ENCODE measurements at places on chromosomes 5 and 9. TPM values are rescaled to one million over a fixed set of nuclear protein-coding genes. Genes with fewer than 3 reads are reported as not detected.

Gene PCDHA9
- total RNA-seq, result 0.54 TPM

DNA sequence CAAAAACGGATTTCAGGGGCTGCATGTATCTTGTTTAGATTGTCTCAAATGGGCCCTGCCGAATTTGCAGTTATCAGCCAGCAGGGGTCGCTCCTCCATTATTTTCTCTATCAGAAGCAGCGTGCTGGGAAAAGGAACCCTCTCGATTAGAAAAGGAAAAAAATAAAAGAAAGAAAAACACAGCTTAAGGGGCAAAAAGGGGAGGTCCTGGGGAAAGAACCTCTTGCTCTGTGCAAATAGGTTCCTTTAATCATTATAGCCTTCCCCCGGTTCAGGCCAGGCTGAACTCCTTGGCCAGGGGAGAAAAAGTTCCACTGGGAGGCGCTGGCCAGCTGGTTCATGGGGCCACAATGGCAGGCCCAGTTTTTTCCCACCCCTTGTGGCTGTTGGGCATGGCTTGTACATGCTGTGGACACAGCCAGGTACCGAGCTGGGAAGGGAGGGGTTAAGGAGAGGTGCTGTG is 25.0 kb upstream of the CAPSL start:
- no peaks in the 10 kb centered on the region for H3K4me1 ChIP-seq
- H3K27me3 ChIP-seq, result no peaks in the 10 kb centered on the region
- H3K27ac ChIP-seq, result no peak overlapping the region

DNA sequence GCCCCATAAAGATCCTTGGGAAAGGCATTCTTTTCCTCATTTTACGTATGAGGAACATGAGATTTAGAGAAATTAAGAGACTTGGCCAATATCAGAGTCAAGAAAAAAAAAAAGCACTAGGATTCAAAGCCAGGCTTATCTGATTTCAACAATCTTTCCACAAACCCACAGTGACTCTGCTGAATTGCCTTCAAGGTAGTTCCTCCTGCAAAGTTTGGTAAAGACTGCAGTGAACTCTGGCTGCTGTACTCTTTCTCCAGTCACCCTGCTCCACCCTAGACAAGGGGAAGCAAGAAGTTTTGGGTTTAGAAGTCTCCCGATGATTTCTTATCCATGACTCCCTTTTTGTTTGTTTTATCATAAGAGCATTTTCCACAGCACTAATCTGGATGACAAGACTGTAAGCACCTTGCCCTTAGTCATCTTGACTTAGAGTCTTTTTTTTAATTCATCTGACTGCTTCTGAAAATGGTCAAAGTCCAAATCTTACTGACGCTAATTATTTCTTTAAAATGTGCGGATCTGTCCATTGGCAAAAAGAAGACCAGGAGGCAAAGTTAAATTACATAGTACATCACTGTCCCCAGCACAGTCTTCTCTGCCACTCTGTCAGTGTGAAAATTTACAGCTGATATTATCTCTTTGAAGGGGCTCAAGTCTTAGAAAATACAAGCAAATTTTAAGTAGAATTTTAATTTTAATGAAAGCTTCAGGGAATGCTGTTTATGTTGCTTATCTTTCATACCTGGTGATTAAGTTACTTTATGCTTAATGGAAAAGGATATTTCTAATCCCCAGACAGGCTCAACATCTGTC is 180.1 kb downstream of the TTLL11 start:
- no peaks in the 10 kb centered on the region for H3K4me1 ChIP-seq
- no peak overlapping the region for H3K4me3 ChIP-seq
- no peak overlapping the region for H3K27ac ChIP-seq
- H3K36me3 ChIP-seq, result no peaks in the 10 kb centered on the region

- DNase-seq, result peak; percentile 67
- H3K27me3 ChIP-seq, result no peaks in the 10 kb centered on the region
Measured at GRCh38 chr9:90915693-90916092, 114.1 kb downstream of the SYK start.

DNA sequence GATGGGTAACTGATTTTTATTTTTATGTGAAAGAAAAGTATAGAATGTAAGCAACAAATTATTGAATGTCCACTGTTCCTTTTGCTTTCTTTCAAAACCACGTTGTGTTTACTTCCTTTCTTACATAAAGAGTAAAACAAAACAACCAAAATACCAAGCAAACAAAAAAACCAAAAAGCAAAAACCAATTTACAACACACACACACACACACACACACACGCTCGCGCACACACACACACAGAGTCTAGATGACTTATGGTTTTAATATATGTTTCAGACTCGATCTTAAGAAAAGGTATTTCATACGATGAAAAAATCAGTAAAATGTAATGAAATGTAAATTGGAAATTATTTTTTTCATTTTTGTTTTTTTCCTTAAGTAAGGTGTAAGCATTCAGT is 80.3 kb downstream of the ADGRV1 start:
- H3K36me3 ChIP-seq, result no peaks in the 10 kb centered on the region
- H3K27me3 ChIP-seq, result no peaks in the 10 kb centered on the region
- H3K4me1 ChIP-seq, result peaks cover 15% of the 10 kb centered on the region
- DNase-seq, result no peak
- no peak overlapping the region for H3K4me3 ChIP-seq

Gene DNAJA1
- 97.8 TPM for total RNA-seq

DNA sequence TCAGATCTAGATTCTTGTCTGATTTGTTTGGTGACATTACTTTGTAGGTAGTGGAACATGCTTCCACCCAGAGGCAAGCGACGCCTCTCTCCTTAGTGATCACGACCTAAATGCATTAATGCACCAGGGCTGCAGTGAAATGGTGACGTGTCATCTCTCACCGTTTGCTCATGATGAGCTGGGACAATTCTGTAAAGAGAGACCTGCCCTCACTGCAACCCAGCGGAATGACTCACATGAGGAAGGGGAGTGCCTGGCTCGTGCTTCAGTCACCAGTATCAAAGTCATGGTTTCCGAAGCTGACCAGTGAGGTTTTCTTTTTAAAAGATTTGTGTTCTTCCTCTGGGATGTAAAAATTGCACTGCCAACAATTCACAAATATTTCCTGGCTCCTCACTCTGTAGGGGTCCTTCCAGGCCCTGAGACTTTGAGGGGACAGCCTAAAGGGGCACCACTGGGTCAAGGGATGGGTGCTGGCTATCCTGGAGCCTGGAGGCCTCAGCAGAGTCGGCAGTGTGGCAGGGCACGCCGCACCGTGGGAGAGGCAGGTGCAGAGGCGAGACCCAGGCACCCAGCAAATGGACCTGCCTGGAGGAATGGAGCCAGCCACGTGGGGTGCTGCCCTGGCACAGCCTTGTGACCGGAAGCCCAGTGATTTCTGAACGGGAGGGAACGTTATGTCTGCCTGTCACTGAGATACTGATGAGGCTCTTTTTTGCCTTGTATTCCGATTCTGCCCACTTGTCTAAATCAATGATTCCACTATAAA is 17.3 kb downstream of the QSOX2 start:
- no peaks in the 10 kb centered on the region for H3K36me3 ChIP-seq
- no peaks in the 10 kb centered on the region for H3K4me1 ChIP-seq
- DNase-seq, result no peak

GRCh38 chr5:96080557-96080956 is 118.9 kb upstream of the ELL2 start:
- H3K36me3 ChIP-seq, result no peaks in the 10 kb centered on the region
- no peaks in the 10 kb centered on the region for H3K4me1 ChIP-seq
- H3K4me3 ChIP-seq, result no peak overlapping the region

DNA sequence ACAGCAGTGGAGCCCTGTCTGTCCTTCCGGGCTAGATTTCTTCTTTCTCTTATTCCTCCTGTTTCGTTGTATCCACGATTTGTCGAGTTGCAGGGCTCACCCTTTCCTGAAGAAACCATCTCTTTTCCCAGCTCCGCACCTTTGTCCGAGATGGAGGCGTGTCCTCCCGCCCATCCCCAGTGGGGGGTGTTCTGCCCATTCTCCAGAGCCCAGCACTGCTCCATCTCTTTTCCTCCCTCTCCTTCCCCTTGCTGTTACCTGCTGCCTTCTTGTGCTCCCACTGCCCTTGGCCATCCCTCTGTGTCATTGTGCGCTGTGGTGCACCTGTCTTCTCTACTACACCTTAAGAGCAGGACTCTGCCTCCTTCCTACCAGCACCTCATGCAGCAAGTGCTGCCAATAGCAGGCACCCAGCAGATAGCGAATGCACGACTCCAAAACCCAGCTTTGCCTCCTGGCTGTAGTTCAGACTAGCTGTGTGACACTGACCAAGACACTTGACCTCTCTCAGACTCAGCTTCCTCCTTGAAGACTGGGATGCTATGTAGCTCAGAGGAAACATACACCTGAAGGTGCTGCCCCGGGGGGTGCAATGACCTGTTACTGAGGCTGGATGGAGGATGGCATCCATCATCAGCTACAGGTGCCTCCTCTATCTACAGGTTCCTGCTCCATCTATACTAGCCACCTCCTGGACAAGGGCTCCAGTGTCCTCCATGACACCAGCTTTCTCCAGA is 8.9 kb downstream of the OR13J1 start:
- H3K36me3 ChIP-seq, result no peaks in the 10 kb centered on the region
- H3K4me3 ChIP-seq, result no peak overlapping the region
- H3K27ac ChIP-seq, result no peak overlapping the region

Gene LECT2
- total RNA-seq, result not detected

GRCh38 chr9:123445981-123446610 is 90.1 kb downstream of the CRB2 start:
- H3K4me1 ChIP-seq, result peaks cover 15% of the 10 kb centered on the region
- no peaks in the 10 kb centered on the region for H3K27me3 ChIP-seq
- H3K27ac ChIP-seq, result no peak overlapping the region
- peak; percentile 60 for DNase-seq
- H3K36me3 ChIP-seq, result no peaks in the 10 kb centered on the region

- H3K27me3 ChIP-seq, result no peaks in the 10 kb centered on the region
- H3K4me3 ChIP-seq, result no peak overlapping the region
- H3K27ac ChIP-seq, result no peak overlapping the region
- H3K4me1 ChIP-seq, result peaks cover 14% of the 10 kb centered on the region
- no peaks in the 10 kb centered on the region for H3K36me3 ChIP-seq
- peak; percentile 32 for DNase-seq
Measured at GRCh38 chr5:140148508-140148907, 22.8 kb downstream of the IGIP start.

GRCh38 chr5:23029290-23029689 is 176.1 kb upstream of the CDH12 start:
- H3K4me3 ChIP-seq, result no peak overlapping the region
- DNase-seq, result no peak
- no peak overlapping the region for H3K27ac ChIP-seq
- no peaks in the 10 kb centered on the region for H3K4me1 ChIP-seq
- no peaks in the 10 kb centered on the region for H3K27me3 ChIP-seq
- no peaks in the 10 kb centered on the region for H3K36me3 ChIP-seq

- H3K4me3 ChIP-seq, result no peak overlapping the region
- no peak for DNase-seq
- peaks cover 9% of the 10 kb centered on the region for H3K4me1 ChIP-seq
- no peaks in the 10 kb centered on the region for H3K27me3 ChIP-seq
- peak overlapping the region; percentile 54 for H3K27ac ChIP-seq
Measured at GRCh38 chr9:92989561-92989960, 42.2 kb downstream of the FGD3 start.

Gene TTC16
- total RNA-seq, result not detected

- DNase-seq, result no peak
- H3K4me1 ChIP-seq, result no peaks in the 10 kb centered on the region
- H3K27ac ChIP-seq, result no peak overlapping the region
- no peaks in the 10 kb centered on the region for H3K27me3 ChIP-seq
- peaks cover 16% of the 10 kb centered on the region for H3K36me3 ChIP-seq
Measured at GRCh38 chr9:98067184-98067583, 10.7 kb downstream of the NANS start.

DNA sequence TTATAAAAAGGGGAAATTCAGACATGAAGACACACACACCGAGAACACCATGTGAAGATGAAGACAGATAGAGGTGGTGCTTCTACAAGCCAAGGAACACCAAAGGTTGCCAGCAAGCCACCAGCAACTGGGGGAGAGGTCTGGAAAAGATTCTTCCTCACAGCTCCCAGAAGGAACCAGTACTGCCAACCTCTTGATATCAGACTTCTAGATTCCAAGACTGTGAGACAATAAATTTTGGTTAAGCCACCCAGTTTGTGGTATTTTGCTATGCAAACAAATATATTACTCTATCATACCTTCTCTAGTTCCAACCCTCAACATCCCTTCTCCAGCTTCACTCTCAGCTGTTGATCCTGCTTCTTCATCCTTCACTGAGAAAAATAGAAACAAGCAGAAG is 451.1 kb downstream of the EBF1 start:
- no peak overlapping the region for H3K4me3 ChIP-seq
- H3K36me3 ChIP-seq, result no peaks in the 10 kb centered on the region
- no peak overlapping the region for H3K27ac ChIP-seq
- H3K4me1 ChIP-seq, result no peaks in the 10 kb centered on the region

Gene LHX3
- total RNA-seq, result not detected

GRCh38 chr5:36581070-36581469 is 25.3 kb upstream of the SLC1A3 start:
- H3K4me1 ChIP-seq, result no peaks in the 10 kb centered on the region
- no peak overlapping the region for H3K4me3 ChIP-seq
- no peak overlapping the region for H3K27ac ChIP-seq
- no peak for DNase-seq

DNA sequence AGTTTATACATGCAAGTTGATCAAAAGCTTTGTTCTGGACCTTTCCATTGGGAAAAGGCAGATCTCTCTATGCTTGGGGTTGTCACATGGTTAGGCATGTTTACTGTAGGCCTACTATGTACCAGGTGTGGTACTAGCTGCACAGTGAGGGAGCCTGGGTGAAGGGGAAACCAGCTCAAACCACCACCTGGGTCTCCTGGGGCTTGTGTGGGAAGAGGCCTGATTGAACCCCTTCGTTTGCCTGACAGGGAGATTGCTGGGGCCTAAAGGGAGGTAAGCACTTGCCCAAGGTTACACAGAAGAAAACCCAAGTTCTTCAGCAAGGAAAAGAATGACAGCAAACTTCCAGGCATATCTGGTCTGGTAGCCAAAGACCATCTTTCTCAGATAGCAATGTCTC is 145.9 kb downstream of the MELK start:
- no peak overlapping the region for H3K27ac ChIP-seq
- no peaks in the 10 kb centered on the region for H3K4me1 ChIP-seq
- no peaks in the 10 kb centered on the region for H3K27me3 ChIP-seq
- no peaks in the 10 kb centered on the region for H3K36me3 ChIP-seq

Gene NUTM2G
- total RNA-seq, result not detected

GRCh38 chr5:61532983-61533382 is 200.9 kb downstream of the ZSWIM6 start:
- no peak overlapping the region for H3K4me3 ChIP-seq
- H3K36me3 ChIP-seq, result peaks cover 3% of the 10 kb centered on the region
- no peak for DNase-seq
- H3K27ac ChIP-seq, result no peak overlapping the region
- H3K27me3 ChIP-seq, result no peaks in the 10 kb centered on the region

Data from thyroid gland (tissue), 4 donors.